ENCODE measurements at places on chromosomes 1 and 21.

- no peak for DNase-seq
Observed at GRCh38 chr21:33869873-33870272, 45.7 kb downstream of the ATP5PO start.

DNA sequence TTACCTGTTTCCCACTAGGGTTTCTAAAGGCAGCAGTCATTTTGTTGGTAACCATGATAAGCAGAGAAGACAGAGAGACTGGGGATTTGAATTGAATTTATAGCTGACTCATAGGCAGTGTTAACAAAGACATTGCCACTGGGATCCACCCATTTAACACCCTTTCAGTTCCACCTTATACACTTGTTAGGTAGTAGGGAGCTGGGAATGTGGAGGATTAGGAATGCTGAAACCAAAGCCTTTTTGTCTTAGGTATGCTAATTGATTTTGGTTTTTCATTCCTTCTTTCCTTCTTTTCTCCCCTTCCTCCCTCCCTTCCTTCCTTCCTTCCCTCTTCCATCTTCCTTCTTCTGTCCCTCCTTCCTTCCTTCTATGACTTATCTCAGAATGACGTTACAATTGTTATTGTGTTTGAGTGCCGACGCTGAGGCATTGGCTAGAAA is 7.5 kb upstream of the EVI5 start:
- no peak for DNase-seq

GRCh38 chr1:238960071-238960470 is 426.3 kb upstream of the CHRM3 start:
- DNase-seq, result no peak

DNA sequence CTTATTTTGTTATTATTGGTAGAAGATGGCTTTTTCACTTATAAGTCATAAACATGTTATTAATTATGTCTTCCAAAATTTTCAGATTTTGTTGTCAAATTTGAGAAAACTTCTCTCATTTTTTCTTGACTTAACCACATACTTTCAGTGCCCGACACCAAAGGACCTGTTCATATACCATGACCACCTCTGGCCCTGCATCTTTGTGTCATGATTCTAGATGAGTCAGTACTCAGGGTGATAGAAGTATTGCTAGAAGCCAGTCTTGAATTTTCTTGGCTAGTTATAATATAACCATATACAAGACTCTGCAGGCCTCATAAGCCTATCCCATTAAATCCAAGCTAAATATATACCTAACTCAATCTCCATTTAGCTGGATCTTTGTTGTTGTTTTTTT is 35.4 kb upstream of the DPH5 start:
- no peak for DNase-seq

DNA sequence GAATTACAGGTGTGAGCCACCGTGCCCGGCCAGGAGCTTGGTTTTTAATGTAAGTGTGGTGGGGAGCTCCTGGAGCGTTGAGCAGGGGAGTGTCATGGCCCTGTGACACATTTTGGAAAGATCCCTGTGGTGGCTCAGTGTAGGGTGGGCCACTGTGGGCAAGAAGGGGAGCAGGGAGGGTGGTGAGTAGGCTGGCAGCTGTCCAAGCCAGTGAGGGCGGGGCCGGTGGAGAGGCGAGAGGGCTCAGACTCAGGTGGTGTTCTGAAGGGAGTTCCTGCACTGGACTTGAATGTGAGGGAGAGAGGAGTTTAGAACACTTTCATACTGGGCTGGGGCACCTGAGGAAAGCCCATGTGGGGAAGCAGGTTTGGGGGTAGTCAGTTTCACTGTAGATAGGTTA is 3.1 kb upstream of the EVA1B start:
- no peak for DNase-seq

- DNase-seq, result no peak
Observed at GRCh38 chr1:82317671-82318070, 516.9 kb downstream of the ADGRL2 start.

GRCh38 chr1:102174259-102174863 is 177.6 kb upstream of the OLFM3 start:
- DNase-seq, result no peak

GRCh38 chr1:92901126-92901525 is 60.1 kb downstream of the DIPK1A start:
- no peak for DNase-seq

DNA sequence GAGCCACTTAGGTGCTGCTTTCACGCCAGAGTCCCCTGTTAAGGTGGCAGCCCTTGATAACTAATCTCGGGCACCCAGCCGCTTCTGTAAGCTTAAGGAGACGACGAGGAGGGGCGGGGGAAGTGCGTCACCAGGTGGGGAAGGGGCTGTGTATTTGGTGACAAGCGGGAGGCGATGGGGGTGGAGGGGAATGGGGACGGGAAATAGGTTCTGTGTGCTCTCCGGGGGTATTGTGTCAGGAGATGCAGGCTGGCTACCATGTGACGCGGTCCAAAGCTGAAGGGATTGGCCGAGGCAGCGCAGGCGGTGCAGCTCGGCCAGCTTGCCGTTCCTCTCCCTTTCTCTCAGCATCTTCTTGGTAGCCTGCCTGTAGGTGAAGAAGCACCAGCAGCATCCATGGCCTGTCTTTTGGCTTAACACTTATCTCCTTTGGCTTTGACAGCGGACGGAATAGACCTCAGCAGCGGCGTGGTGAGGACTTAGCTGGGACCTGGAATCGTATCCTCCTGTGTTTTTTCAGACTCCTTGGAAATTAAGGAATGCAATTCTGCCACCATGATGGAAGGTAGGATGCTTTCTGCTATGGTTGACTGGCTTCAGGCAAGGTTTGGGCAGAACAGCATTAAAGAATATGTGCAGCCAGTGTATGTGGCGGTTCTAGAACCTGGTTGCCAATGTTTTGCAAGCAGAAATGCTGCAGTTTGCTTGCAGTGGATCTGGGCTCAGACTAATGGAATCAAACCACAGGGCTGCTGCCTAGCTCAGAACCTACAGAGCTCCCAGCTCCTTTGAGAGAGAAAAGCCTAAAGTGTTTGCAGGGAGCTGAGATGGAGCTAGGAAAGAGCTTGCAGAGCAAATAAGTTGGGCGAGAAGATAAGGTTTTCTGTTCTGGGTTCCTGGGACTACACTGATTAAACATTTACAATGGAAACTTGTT is at the start of gene SGIP1:
SGIP1 (plus strand) TSS at position 350 of the 937 bp plus-strand sequence; CDS start at position 556, 206 bp downstream.
- no peak for DNase-seq

- DNase-seq, result no peak
Observed at GRCh38 chr1:182143825-182144645, 82.5 kb upstream of the ZNF648 start.

DNA sequence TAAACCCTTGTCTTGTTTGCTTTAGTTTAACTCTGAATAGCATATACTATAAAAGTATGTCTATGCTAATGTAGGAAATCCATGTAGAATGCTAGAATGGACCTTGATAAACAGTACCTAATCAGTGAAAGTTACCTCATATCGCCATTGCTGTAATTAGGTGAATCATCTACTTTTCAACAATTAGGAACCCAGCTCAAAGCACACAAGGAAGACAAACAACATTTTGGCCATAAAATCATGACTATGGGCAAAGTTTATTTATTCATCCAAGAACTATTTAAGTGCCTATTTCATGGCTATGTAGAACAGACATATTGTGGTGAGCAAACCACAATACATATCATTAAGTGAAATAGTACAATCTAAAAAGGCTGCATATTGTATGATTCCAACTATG is 1043.2 kb downstream of the BRINP3 start:
- no peak for DNase-seq

DNA sequence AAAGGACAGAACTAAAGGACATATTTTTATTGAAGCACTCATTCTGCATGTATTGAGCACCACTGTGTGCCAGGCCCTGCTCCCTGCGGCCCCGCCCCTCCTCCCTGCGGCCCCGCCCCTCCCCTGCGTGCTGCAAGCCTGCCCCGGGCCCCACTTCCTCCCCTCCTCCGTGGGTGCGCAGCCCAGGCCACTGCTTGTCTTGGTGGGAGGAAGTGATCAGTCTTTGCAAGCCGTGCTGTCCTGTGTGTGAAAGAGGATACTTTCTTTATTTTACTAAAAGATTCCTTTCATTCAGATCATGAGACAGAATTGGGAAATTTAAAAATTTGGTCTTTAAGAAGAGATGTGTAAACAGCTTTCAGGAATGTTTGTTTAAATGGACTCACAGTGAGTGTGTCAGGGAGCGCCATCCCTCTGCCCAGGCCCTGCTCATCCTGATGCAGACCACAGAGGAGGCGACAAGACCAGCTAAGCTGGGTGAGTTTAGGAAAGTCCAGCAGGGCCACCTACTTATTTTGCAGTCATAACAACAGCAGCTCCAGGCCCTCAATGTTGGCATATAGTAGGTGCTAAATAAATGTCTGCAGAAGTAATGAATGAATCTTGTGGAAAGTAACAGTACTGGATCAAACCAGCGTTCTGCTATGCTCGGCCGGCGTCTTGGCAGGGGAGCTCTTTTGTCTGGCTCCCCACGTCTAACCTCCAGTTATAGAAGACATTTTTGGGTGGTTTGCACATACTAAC is 88.3 kb upstream of the SELENON start:
- DNase-seq, result no peak

DNA sequence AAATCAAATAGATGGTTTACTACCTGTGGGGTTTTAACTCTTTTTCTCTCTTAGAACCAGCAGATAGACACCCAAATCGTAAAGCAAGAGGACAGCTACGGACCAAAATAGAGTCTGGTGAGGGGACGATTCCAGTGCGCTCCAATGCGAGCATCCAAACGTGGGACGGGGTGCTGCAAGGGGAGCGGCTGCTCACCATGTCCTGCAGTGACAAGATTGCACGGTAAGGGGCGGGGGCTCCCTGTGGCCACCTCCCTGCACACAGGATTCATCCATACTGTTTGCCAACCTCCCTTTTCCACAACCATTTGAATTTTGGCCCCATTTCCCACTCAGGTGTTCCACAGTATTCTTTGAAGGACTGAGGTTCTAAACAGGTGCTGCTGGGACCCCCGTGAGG is 102.8 kb downstream of the POFUT2 start:
- no peak for DNase-seq
